NCI-H446 (cell line): ENCODE measurements at places on chromosomes 12 and 14.
A peak's percentile ranks its signal among the peaks of the same experiment; 100 is the strongest.

GRCh38 chr12:54988402-54989054 is 4.0 kb upstream of the TESPA1 start:
- peak; percentile 79 for DNase-seq

DNA sequence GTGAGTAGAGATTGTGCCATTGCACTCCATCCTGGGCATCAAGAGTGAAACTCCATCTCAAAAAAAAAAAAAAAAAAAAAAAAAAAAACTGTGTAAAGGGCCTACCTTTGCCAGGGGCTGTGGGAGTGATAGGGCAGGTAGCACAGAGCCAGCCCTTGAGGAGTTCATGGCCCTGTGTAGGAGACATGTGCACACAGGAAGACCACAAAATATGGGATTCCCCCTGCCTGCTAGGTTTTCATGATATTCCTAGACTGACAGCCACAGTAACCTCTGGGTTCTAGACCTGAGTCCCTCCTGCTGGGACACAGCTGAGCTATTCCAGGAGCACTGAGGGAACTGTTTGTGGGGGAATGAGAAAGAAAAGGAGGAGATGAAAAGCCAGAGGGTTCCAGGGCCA is 8.3 kb upstream of the SPTSSA start:
- no peak for DNase-seq

DNA sequence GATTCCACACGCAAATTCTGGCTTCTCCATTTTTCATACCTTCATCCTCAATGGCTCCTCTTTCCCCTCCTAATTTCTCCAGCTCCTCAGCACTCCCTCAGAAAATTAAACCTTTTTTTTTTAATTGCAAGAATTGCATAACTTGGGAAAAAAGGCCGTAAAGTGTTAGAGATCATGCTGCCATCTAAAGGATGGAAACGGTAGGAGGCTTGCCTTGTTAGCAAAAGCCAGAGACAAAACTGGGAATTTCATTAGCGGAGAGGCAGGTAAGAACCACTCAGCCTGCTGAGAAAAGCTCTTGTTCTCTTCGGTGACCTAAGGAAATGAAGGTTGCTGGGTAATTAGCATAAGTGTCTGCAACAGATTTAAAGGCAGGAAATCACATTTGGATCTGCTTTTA is 204.3 kb downstream of the AEBP2 start:
- DNase-seq = peak; percentile 53

DNA sequence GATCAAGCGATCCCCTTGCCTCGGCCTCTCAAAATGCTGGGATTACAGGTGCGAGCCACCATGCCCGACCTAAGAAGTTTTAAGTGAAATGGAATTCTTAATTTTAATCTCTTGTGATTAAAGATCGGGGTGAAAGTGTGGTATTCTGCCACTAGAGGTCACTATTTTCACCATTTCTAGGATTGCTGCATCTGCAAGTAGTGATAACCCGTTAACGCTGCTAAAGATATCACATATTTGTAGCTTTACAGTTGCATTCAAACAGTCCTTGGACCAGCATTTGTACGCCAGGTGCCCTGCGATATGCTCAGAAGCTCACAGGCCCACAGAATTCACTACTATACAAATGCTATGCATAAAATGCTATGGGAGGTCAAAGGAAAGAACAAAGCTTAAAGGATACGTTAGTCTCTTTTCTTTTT is 19.3 kb downstream of the CCDC62 start:
- no peak for DNase-seq

GRCh38 chr12:104473374-104473983 is 16.7 kb downstream of the CHST11 start:
- no peak for DNase-seq

DNA sequence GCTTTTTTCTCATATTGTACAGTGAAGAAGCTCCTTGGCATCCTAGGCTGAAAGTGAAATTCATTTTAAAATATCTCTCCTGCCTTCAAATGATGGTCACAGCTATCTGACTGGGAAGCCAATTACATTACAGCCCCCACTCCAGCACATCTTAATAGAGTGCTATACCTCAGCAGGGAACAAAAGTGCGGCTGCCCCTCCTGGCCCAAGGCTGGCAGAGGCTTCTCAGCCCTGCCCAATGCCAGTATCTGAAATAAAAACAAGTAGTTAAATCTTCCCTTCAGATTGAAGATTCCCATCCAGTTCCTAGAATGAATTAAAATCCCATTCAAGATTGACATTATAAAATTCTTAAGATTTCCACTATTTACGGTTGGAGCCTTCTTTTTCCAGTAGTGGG is 54.9 kb upstream of the GNG2 start:
- no peak for DNase-seq

GRCh38 chr12:14126692-14127091 is 145.3 kb upstream of the GRIN2B start:
- no peak for DNase-seq

DNA sequence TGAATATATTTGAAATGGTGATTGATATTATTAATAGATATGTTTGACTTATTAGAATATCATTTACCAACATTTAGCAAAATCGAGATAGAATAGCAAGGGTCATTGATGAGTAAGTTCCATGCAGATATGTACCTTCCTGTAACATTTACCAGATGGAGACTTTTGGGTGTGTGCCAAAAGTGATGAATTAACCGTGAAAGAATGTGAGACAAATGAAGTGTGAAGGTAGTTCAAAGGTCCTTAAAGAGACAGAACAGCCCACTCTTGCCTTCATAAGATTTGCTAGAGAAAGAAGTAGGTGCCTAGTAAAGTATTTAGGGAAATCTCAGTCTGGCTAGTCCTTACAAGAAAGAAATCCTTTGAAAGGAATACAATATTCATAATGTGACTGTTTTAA is 45.5 kb downstream of the FGD4 start:
- DNase-seq = peak; percentile 95
